ENCODE measurements at places on chromosomes 2 and 18. TPM values are rescaled to one million over a fixed set of nuclear protein-coding genes. Genes with fewer than 3 reads are reported as not detected.

NEUROD1 gene
- not detected for total RNA-seq

MEP1B gene
- total RNA-seq, result 0.13 TPM

REG3A gene
- total RNA-seq, result not detected

NT5DC4 gene
- total RNA-seq, result not detected

IL36G gene
- not detected for total RNA-seq

TTN gene
- 4,176 TPM for total RNA-seq

TUBA4B gene
- not detected for total RNA-seq

MC2R gene
- not detected for total RNA-seq

SLC20A1 gene
- total RNA-seq, result 26.1 TPM

DSG3 gene
- total RNA-seq, result not detected

REL gene
- total RNA-seq, result 5.7 TPM

MTCL1 gene
- 16.3 TPM for total RNA-seq

CHRNG gene
- total RNA-seq, result not detected

DSC3 gene
- total RNA-seq, result 0.65 TPM

ACMSD gene
- total RNA-seq, result not detected

ATOH8 gene
- 21.0 TPM for total RNA-seq

CRYBA2 gene
- total RNA-seq, result not detected

TPO gene
- total RNA-seq, result 11.8 TPM

HAAO gene
- 2.5 TPM for total RNA-seq

ANKRD36C gene
- 9.2 TPM for total RNA-seq

GCG gene
- total RNA-seq, result not detected

GPBAR1 gene
- total RNA-seq, result 1.2 TPM

FOXI3 gene
- not detected for total RNA-seq

SMYD5 gene
- total RNA-seq, result 24.7 TPM

LYG1 gene
- total RNA-seq, result 0.57 TPM

SCYGR8 gene
- total RNA-seq, result not detected

GALNT3 gene
- total RNA-seq, result 0.27 TPM

PROKR1 gene
- total RNA-seq, result 0.08 TPM

INO80B gene
- total RNA-seq, result 18.0 TPM

GNAL gene
- 1.1 TPM for total RNA-seq

FBXO15 gene
- 0.51 TPM for total RNA-seq

PKDCC gene
- 74.7 TPM for total RNA-seq

TUBB8B gene
- total RNA-seq, result not detected

GBX2 gene
- not detected for total RNA-seq

ZDBF2 gene
- 15.4 TPM for total RNA-seq

MPV17 gene
- total RNA-seq, result 69.3 TPM

POTEI gene
- not detected for total RNA-seq

POMC gene
- 3.1 TPM for total RNA-seq

IL37 gene
- total RNA-seq, result not detected

ACKR3 gene
- total RNA-seq, result 36.6 TPM

SLC5A7 gene
- total RNA-seq, result not detected

SLC9A2 gene
- 0.08 TPM for total RNA-seq

MALL gene
- total RNA-seq, result 19.6 TPM

SP140 gene
- total RNA-seq, result 0.57 TPM

VAMP8 gene
- total RNA-seq, result 8.2 TPM

CCDC178 gene
- 0.27 TPM for total RNA-seq

SERPINB12 gene
- not detected for total RNA-seq

TM4SF20 gene
- not detected for total RNA-seq

UGT1A4 gene
- not detected for total RNA-seq

SH3RF3 gene
- 11.2 TPM for total RNA-seq

SCYGR4 gene
- not detected for total RNA-seq

CPS1 gene
- total RNA-seq, result 2.9 TPM

NETO1 gene
- 0.83 TPM for total RNA-seq

MATN3 gene
- total RNA-seq, result 0.11 TPM

MPHOSPH10 gene
- 27.8 TPM for total RNA-seq

PLGLB1 gene
- 3.2 TPM for total RNA-seq

OTOS gene
- not detected for total RNA-seq
